ENCODE measurements at places on chromosomes 1 and 21.
A peak's percentile ranks its signal among the peaks of the same experiment; 100 is the strongest.

DNA sequence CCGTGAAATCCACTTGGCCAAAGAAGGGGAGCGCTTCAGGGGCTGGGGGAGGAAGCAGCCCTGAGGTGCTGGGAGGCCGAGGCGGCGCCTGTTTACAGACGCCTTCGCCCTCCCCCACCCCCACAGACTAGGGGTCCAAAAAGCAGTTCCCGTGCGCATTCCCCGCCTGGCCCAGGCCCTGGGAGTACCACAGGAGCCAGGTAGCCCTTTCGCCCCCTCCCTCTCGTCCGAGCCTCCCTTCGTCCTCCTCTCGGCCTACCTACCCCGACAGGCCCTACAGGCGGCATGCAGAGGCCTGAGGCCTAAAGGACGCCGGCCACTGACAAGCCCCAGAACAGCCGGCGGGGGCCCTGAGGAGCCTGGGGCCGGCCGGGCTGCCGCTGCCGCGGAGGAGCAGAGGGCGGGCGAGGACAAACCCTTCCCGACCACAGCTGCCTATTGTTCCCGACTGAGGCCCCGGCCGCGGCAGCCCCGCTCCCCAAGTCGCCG lies 522 bp downstream of the RC3H1 start:
- no peak for DNase-seq

DNA sequence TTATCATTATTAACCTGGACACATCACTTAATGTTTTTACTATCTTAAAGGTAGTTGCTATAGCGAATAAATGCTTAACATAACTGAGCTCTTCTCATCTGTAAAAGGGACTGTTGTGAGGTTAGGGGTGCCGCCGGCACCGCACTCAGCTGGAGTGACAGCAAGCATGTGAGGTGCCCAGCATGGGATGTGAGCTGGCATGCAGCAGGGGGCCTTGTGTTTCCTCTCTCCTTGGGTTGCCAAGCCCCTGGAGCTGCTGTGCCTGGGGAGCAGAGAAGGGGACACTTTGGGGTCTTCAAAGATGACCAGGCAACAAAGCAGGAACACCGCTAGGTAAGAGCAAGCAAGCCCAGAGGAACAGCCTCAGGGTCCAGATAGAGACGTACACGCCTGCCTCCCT lies 2.1 kb upstream of the ZC3H12A start:
- DNase-seq, result no peak

- DNase-seq, result peak; percentile 63
Measured at GRCh38 chr1:3564921-3565831, 46.1 kb downstream of the MEGF6 start.

- no peak for DNase-seq
Measured at GRCh38 chr1:204503913-204504519, 9.4 kb upstream of the PIK3C2B start.

DNA sequence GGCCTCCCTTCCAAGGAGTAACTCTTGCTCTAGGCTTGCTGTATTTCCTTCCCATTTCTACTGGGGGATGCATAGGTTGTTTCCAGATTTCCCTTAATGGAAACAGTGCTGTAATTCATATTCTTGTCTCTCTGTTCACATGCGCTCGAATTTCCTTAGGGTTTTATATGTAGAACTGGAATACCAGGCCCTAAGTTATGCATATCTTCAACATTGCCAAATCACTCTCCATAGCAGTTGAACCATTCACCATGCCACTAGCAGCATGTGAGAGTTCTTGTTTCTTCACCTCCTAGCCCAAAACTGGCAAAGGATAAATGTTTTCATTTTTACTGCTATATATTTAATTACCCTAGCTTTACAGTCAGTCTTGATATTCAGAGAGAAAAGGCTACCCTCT lies 12.8 kb downstream of the MAP10 start:
- no peak for DNase-seq

- peak; percentile 23 for DNase-seq
Measured at GRCh38 chr1:68218490-68218889, 13.8 kb downstream of the WLS start.

- no peak for DNase-seq
Measured at GRCh38 chr21:25314247-25314646, 293.0 kb downstream of the MRPL39 start.

GRCh38 chr1:156080863-156081179 lies 1.4 kb downstream of the MEX3A start:
- no peak for DNase-seq

DNA sequence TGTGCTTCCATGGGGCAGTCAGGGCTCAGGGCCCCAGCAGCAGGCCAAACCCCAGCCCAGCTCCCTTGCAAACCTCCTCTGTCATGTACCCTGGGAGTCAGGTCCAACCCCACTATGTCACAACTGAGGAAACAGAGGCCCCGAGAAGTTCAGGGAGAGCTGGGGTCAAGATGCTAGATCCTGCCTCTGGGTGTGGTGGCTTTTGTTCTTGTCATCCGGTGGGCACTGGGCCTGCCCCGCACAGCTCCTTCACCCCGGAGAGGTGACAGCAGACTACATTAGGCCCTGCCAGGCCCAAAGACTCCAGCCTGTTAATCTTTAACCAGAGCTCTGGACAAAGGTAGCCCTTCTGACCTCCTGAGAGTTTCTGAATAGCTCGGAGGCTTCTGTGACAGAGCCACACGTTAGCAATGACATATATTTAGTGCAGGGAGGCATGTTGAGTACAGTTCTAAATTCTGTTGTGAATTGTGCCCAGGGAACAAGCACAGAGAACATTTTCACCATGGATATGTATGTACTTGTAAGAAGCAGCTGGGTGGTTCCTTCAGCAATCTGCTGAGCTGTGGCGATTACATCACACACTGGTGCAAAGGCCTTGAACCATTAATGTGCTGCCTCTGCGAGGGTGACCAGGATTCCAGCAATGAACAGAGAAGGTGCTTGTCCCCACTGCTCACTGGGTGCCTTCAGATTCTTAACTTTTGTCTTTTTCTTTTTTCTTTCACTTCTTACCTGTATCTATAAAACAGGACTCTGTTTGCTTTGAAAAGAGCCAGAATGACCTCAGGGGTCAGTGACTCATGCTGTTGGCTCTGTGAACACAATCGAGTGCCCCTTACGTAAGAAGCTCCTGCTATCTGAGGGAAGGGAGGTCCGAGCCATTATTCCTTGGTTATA lies 102.8 kb downstream of the RHOU start:
- no peak for DNase-seq

DNA sequence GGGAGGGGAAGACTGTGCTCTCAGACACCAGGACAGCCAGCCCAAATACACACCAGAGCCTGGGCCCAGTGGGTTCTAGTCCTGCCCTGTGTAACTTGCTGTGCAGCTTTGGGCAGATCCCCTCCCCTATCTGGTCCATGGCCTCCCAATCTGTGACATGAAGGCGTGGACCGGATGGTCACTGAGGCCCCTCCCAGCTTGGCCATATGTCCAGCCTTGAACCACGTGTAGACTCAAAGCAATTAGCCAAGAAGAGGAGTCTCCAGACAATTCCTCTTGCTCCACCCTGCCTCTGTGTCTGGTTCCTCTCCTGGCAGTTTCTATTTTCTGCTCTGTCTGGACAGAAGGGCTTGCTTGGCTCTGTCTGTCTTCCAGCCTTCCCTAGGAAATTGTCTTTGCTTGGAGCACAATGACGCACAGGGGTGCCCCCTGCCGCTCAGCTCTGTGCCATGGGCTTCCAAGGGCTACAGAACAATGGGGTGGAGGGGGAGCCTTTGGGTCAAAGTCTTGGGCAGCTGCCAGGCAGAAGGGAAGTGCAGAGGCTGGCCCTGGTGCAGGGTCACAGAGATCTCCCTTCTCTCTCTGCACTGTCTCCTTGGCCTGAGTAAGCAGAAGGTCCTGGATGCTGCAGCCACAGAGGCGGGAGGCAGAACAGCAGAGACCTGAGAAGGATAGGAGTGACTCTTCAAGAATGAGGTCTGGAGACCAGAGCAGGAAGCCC lies 66.1 kb downstream of the TENT5C start:
- peak; percentile 26 for DNase-seq

GRCh38 chr21:15809818-15810217 lies 80.0 kb downstream of the USP25 start:
- no peak for DNase-seq

DNA sequence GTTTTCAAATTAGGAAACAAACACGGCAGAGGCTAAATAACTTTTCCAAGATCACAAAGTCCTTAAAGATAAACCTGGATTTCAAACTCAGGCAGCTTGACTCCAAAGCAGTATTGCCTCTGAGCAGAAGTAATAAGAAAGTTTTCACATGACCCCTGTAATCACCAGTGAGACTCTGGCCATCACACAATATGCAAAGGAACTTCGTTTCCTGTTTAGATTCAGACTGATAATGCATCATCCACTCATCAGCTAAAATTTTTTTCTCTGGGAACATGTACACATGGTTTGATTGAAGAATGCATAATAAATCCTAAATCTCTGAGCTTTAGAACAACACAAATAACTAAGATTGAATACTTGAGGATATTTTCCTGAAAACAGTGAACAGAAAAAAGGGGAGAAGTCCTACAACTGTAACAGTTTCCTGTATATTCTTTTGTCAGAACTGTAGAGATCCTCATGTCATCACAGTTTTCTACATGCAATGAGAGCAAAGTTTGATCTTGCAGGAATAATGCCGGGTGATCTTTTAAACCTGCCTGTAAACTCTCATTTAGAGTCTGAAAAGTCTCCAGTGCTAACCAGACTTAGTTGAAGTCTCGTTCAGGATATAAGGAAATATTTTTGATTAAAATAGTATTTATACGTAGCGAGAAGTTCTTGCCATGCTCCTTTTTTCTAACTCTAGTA lies 225.3 kb downstream of the SPATA17 start:
- no peak for DNase-seq

DNA sequence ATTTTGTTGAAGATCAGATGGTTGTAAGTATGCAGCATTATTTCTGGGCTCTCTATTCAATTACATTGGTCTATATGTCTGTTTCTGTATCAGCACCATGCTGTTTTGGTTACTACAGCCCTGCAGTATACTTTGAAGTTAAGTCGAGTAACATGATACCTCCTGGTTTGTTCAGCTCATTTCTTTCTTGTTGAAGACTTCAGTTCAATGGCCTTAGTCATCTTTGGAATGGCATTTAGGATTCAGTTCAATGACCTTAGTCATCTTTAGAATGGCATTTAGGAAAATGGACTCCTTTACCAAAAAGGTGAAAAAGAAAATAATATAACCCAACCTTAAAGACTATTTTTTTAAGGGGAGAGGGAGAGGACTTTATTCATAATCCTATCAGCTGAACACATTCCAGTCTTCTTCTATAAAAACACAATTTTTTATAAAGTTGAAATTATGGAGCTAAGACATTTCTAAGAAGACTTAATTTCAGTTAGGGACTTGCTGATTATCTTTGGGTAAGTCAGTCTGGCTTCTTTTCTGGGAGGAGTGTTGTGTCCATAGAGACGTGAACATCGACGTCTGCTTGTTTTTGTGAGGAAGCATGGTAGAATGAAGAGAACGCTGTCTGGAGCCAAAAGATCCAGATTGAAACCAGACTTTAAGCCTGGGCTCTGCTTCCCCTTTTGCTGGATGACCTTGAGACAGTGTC lies 48.3 kb downstream of the DDR2 start:
- no peak for DNase-seq

DNA sequence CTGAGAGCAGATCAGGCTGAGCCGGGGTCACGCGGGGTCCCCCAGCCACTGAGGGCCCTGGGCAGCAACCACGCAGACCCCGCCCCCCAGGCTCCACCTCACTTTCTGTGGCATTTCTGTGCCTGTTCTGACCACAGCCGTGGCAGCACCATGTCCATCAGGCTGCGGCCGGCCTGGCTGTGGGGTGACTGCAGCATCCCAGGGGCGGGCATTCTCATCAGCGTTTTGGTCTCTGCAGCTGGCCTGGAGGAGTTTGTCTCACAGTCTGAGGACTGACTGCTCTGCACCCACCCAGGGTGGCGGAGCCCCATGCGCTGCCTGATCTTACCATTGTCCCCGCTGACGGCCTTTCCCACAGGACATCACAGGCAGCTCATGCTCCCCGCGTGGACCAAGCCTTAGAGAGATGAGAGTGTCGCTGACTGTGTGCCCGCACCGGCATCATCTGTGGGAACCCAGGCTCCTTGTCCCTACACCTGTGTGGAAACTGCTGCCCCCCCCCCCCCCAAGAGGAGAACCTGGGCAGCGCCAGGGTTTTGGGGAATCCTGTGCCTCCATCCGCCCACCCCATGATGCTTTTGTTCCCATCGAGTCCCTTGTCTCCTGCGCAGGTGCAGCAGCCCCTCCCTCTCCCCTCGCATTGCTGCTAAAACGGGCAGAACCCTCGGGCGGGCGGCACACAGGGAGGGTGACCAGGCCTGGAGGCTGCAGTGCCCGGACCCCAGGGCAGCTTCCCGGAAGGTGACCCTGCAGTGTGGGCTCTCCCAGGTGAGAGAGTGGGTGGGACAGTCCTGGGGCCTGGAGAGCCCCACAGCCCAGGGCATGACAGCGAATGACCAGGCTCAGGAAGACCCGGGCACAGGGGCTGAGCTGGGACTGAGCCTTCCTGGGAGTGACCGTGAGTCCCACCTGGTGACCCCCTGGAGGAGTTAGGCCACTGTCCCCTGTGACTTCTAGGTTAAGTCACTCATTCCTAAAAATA lies 1.8 kb downstream of the KRTAP10-1 start:
- no peak for DNase-seq

- DNase-seq, result no peak
Measured at GRCh38 chr21:32520875-32521735, 64.2 kb downstream of the TCP10L start.

DNA sequence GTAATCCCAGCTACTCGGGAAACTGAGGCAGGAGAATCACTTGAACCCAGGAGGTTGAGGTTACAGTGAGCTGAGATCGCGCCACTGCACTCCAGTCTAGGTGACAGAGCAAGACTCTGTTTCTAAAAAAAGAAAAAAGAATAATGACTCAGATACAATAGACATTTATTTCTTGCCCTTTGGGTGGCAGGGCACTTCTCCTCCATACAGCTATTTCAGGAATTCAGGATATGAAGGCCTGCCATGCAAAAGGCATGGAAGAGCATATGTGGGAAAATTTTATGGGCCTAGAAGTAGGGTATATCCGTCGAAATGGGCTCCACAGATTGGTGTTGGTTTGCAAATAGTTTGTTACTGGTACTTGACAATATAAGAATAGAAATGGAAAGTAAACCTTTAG lies 20.2 kb upstream of the POGZ start:
- no peak for DNase-seq

GRCh38 chr1:60448850-60449249 lies 375.3 kb upstream of the C1orf87 start:
- DNase-seq, result no peak

DNA sequence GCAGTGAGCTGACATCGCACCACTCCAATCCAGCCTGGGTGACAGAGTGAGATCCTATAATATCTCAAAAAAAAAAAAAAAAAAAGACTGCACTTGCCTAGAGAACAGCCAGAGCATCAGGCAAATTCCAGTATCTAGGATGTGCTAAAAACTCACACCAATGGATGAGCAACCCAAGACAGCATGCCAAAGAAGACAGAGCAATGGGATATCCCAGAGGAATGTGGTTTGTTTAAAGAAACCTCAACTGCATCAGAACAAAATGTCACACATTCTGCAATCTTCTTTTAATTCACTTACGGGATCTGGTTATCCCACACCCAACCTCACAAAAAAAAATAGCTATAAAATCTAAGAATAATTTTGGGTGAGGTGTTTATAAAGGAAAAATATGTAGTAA lies 7.3 kb downstream of the KCNH1 start:
- DNase-seq, result no peak
